ENCODE measurements at places on chromosomes 12 and 14.

- DNase-seq = no peak
These were observed 691.8 kb downstream of the TMEM121 start for GRCh38 chr14:106218174-106218573.

DNA sequence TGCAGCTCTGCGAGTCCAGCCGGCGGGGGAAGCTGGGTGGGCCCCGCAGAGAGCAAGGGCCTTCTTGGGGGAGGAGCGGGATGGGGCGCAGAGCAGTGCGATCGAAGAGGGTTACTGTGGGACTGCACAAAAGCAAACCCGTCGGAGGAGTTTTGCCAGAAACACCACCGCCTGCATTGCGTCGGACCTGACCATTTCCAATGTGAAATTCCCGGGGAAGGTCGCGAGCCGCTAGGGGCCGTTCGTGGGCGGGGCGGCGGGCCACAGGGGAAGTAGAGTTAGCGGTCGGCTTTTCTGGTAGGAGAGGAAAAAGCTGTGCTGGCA lies 333 bp upstream of the KCNA1 start:
- no peak for DNase-seq

DNA sequence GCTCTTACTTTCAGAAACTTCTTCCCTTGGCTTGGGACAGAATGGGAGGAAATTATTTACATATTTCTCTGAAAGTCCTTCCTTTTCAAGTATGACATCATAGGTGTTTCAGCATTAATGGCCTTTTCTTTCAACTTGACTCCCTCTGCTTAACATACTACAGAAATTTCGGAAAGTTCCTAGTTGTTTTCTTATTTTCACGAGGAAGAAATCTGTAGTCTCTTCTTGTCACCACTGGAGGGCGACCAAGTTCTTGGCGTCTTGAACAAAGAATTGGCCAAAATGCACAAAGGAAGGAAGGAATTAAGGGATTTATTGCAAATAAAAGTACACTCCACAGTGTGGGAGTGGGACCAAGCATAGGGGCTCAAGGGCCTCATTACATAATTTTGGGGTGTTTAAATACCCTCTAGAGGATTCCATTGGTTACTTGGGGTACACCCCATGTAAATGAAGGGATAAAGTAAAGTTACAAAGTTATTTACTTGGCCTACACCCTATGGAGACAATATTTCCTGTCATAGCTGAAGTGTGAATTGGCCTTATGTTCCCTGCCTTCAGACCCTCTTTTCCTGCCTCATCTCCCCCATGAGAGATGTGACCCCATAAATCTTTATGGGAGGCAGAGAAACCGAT lies 70.4 kb downstream of the RPL10L start:
- DNase-seq = no peak

- no peak for DNase-seq
These were observed 95.4 kb upstream of the SLC38A4 start for GRCh38 chr12:46921048-46921763.

DNA sequence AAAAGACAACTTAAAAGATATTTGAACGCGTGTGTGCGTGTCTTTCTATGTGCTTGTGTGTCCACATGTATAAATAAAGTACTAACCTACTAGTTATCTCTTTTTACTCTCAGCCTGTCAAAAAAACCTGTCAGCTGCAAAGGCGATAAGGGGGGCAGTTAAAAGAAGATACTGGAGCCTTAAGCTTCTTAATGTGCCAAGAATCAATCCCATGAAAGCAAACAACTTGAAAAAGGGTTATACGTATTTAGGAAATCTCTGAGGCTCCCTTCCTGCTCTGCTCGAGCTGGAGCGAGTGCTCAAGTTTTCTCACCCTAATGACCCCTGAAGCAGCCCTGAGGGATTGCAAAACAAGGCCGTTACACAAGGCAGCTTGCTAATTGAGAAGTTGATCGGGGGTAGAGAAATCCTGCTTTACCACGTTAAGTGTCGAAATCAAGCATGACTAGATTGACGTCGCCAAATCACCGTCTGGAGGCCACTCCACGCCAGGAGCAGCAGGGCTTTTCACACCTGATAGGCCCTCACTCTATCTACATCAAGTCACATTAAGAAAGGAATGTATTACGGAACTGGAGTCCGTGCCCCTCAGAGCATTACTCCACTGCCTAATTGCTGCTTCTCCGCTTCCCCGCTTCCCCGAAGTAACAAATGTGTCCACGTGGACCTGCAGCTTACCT lies 32.4 kb downstream of the LMO3 start:
- no peak for DNase-seq

DNA sequence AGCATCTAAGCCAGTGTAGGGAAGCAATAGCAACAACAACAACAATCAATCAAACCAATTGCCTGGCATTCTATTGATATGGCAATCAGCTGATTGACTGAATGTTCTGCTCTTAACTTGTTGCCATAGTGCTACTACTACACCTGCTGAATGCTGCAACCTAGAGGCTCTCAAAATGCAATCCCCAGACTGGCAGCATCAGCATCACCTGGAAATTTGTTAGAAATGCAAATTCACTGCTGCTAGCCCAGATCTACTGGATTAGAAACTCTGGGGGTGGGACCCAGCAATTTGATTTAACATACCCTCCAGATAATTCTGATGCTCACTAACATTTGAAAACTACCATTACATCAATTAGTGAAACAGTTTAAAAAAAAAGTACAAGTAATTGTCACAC lies 363.6 kb downstream of the SNAPC1 start:
- no peak for DNase-seq
